GM06990 (cell line): ENCODE measurements at places on chromosomes 2 and 18.

- no peak for DNase-seq
Observed at GRCh38 chr2:241774419-241775222, 2.0 kb upstream of the GAL3ST2 start.

DNA sequence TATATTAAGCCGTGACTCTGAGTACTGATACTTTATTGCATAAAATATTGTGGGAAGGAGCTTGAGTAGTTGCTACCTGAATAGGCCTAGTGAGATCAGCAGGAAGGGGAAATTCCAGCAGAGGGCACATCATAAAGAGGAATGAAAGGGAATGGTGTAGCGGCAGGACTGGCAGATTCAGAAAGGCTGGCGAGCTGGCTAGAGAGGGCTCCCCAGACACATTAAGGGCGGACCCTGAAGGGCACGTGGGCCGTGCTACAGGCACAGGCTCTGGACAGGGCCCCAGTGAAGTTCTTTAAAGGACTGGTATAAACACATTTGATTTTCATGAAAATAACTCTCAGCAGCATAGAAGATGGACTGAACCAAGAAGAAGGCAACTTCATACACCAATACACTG lies 43.0 kb downstream of the PTPN2 start:
- no peak for DNase-seq

GRCh38 chr2:219961947-219962498 lies 334.6 kb downstream of the SLC4A3 start:
- no peak for DNase-seq

- no peak for DNase-seq
Observed at GRCh38 chr2:101173707-101174295, 22.6 kb upstream of the TBC1D8 start.

DNA sequence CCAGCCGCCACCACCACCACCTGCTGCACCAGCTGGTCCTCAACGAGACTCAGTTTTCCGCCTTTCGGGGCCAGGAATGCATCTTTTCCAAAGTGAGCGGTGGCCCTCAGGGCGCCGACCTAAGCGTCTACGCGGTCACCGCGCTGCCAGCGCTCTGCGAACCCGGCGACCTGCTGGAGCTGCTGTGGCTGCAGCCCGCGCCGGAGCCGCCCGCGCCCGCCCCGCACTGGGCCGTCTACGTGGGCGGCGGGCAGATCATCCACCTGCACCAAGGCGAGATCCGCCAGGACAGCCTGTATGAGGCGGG lies 1.6 kb downstream of the LRATD1 start:
- DNase-seq, result no peak

GRCh38 chr18:7626922-7627440 lies 59.9 kb downstream of the PTPRM start:
- no peak for DNase-seq

DNA sequence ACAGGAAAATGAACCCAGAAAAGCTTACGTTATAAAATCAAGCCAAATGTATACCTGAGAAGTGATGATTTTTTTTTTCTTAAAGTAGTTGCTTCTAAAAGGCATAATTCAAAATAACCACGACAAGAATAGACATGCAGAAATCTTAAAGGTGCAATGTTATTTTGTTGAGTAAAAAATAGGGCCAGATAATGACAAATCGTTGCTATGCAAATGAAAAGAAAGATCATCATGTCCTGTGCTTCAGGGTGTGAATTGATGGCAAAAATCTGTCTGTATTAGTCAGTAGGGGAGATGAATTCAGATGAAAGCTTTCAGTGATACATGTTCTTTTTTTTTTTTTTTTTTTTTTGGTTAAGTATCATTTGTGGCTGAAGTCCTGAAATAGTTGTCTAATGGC lies 24.0 kb downstream of the LYPD6B start:
- no peak for DNase-seq

DNA sequence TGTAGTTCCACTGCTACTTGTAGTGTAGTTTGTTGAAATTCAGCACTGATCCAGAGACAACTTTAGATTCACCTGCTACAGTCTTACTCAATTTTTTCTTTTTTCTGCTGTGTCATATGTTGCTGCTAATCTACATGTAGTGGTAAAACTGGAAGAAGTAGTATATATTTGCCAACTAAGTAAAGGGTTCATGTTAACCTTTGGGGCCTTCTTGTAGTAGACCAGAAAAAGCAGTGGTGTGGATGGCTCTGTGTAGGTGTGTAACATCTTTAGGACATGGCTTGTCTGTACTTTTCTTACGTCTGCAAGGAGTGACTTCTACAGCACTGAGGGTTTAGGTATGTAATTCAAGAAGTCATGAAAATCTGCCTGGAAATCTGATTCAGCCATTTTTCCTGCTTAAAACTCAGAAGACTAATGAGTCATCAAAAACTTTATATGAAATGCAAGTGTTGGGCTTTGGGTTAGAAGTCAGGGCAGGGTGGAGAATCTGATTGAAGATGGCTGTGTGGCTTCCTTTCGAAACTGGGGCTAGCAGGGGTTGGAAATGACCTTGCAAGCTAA lies 8.4 kb downstream of the PTPRM start:
- no peak for DNase-seq

- DNase-seq, result no peak
Observed at GRCh38 chr18:6566338-6566911, 151.7 kb upstream of the L3MBTL4 start.
